ENCODE measurements at places on chromosomes 3 and 15.

- DNase-seq = peak; percentile 13
These were observed 179.3 kb upstream of the CHRM5 start for GRCh38 chr15:33788906-33789540.

- no peak for DNase-seq
These were observed 394.7 kb upstream of the CBLB start for GRCh38 chr3:106263546-106263945.

DNA sequence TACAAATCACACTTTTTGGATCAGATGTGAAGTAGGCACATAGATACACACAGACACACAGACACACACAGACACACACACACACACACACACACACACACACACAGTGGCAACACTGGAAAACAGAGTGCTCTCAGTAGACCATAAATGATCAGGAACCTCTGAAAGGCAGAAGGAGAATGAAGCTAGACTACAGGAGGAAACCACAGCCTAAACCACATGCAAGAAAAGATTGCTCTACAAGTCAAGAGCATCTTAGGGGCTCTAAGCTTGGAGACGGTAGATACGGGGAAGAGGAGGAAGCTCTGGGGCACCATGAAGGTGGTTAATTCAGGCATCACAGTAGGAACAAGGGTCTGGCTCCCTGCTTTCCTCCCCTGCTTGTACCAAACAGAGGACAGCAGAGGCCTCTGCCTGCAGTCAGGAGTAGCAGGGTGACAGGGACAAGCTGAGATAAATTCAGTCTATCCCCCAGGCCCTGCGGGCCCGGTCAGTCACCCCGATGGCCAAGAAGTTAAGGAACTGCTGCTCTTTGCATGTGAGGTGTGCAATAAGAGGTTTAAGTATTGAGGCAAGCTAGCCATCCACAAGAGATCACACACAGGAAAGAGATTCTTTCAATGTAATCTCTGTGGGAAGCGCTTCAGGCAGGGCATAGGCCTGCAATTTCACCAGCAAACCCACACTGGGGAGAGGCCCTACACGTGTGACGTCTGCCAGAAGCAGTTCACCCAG, 23.5 kb upstream of the ARPIN start:
- DNase-seq = no peak

GRCh38 chr3:156602424-156602823, 47.5 kb upstream of the SSR3 start:
- no peak for DNase-seq

- DNase-seq = peak; percentile 1
These were observed 34.0 kb upstream of the CCK start for GRCh38 chr3:42300013-42300412.

GRCh38 chr15:87620393-87620792, 636.1 kb downstream of the NTRK3 start:
- DNase-seq = no peak

DNA sequence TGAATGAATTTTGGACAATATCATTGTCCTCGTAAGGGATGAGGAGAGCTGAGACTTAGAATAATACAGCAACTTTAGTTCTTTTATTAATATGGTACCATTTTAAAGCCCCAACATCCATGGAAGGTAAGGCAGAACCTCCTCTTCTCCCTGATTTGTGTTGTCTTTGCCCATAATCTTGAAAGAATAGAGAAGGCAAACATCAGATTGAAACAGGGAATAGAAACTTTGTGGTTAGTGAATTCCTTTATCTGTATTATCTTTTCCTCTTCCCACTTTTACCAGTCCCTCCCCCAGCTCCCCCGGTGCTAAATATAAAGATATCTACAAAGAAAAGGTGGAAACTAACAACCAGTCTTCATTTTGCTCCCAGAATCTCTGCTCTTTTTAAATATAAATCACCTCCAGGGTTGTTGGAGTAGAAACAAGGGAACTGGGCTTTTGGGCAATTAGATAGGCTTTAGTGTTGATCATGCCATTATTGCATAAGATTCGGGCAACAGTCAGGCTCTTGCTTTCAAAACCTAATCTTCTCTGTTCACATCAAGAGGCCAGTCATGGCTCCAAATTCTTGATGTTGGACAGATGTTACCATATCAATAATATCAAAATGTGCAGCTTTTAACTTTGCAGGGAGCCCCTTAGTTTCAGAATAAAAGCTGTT, 32.5 kb downstream of the ITPR1 start:
- no peak for DNase-seq

GRCh38 chr3:196351541-196351940, 13.4 kb upstream of the TM4SF19 start:
- DNase-seq = no peak

DNA sequence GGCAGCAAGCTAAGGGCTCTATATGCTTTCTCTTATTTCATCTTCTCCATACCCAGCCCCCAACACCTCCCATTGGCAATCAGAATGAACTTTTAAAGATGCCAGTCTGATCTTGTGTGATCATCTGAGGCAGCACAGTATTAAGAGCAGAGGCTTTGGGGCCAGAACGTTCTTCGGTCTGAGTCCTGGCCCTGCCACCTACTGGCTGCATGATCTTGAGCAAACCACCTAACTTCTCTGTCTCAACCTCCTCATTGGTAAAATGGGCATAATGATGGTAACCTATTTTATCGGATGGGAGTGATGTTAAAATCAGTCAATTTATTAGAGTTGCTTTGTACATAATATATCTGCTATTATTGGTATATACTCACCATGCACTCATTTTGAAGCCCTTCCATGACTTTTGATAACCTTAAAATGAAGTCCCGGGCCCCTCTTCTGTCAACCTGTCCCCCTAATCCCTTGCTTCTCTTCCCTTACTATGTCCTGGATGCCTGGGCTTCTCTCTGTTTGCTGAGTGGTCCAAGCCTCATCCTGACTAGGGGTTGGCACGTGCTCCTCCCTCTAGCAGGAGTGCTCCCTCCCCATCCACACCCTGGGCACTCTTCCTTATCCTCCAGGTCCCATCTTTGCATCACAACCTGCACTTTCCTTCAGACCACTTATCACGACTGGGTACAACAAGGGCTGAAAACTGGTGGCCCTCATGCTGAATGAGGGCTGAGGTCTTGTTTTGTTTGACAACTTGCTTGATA, 6.3 kb downstream of the EFCAB12 start:
- no peak for DNase-seq

DNA sequence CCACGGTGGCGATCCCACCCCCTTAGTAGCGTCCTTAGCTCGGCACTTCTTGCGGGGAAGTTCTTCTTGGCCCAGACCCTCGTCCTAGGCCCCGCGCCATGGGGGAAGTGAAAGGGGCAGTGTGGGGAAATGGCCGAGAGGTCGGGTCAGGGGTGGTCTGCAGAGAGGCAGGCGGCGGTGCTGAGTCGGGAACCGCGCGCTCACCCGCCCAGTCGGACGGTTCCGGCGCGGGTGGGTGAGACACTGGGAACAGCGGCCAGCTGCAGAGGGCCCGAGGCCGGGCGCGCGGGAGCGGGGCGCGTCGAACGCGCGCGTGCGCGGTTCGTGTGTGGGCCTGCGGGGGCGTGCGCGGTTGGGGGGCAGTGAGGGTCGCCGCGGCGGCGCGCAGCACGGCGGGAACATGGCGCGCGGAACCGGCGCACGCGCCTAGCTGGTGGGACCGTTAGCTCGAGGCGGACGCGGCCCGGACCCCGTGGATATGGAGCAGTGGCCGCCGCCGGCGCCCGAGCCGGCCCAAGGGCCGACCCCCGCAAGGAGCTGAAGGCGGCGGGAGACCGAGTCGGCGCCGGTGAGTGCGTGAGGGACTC, 246.9 kb downstream of the GOLGA6L6 start:
- DNase-seq = no peak

DNA sequence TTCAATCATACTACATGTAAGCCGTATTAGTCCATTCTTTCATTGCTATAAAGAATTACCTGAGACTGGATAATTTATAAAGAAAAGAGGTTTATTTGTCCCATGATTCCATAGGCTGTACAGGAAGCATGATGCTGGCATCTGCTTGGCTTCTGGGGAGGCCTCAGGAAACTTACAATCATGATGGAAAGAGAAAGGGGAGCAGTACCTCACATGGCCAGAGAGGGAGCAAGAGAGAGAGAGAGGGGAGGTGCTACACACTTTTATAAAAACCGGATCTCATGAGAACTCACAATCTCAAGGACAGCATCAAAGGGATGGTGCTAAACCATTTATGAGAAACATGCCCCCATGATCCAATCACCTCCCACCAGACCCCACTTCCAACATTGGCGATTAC, 14.3 kb upstream of the CLASP2 start:
- no peak for DNase-seq

DNA sequence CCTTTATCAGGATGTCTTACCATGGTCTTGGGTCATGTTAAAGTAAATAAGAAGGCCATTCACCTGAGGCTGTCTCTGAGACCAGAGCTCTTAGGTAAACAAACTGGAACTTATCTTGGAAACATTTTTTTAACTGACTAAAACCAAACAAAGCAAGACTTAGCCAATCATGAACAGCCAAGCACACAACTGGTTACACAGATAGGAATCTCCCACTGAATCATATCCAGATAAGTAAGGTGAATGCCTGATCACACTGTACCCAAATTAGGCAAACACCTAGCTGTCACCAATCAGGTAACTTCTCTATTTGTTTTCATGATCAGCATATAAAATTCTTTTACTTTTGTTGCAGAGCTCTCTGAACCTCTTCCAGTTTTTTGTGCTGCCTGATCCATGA, 205.4 kb downstream of the CNTN3 start:
- DNase-seq = no peak

GRCh38 chr3:31770822-31771326, 210.2 kb downstream of the OSBPL10 start:
- DNase-seq = no peak

- no peak for DNase-seq
These were observed 37.6 kb downstream of the SPTSSB start for GRCh38 chr3:161333696-161334095.

DNA sequence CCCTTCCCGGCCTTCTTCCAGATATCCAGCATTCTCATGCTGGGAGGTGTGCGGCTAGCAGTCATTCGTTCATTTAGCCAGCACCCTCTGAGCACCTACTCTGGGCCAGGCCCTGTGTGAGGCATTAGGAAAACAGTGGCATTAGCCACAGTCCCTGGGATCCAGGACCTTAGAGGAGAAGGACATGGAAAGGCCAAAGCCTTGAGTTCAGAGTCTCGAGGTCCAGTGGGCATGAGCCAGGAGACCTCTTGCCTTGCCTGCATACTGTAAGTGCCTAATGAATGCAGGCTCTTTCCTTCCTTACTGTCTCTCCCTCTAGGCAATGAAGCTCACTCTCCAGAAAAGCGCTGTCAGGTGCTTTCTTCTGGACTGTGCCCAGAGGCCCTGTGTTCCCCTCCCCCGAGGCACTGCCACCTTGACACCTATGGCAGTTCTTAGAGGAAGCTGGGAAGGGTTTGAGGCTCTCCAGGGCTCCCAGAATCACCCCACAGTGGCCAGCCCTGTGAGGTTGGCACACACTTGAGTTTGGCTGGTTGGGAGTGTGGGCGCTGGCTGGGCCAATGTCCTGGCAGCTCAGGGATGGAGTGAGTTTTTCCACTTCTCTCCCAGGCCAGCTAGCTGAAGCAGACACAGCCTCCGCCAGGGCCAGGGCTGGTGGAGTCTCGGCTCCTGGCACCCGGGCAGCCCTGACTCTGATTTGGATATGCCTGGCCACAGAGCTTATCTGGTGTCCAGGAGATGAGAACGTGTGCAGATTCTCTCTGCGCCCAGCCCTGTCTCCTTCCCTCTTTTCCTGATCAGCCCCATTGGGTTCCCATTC, 5.4 kb downstream of the CORO2B start:
- DNase-seq = no peak

- peak; percentile 1 for DNase-seq
These were observed 25.6 kb upstream of the NLGN1 start for GRCh38 chr3:173371848-173372487.

GRCh38 chr3:155629556-155629955, 115.3 kb downstream of the PLCH1 start:
- DNase-seq = no peak

GRCh38 chr15:76342058-76342381, 5.4 kb downstream of the ISL2 start:
- no peak for DNase-seq

DNA sequence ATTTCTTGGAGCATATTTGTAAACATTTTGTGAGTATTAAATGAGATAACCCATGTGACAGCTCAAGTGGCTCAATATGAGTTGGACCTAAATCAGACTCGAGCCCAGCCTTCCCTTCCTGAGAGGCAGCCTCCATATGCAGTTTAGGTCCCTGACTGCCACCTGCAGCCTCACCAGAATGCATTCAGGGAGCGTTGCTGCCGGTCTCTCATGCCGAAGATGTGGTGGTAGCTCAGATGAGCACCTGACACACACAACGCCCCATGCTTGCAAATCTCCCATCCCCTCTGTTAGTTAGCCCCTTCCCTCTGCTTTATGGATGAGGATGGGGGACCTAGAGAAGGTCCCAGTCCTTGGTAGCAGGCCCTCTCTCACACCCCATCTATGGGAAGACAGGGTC, 9.2 kb downstream of the ST6GAL1 start:
- DNase-seq = no peak

- DNase-seq = no peak
These were observed 108.9 kb upstream of the TSC22D2 start for GRCh38 chr3:150299201-150299600.

GRCh38 chr3:179551349-179552105, 11.2 kb upstream of the ACTL6A start:
- no peak for DNase-seq

DNA sequence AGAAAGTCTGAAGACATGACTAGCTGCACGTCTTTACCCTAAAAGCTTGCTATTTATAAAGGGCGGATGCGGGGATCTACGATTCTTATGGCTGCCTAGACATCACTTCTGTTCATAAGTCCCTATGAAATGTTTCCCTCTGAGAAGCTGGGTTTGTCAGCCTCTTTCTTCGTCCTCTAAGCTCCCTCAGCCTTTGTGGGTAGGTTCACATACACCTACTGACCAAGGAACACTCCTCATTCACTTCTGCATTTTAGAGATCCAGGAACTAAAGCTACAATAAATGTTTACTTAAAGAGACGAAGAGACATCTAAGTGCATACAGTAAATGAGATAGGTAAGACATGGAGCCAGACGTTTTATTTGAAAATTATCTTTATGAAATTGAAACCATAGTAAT, 16.7 kb upstream of the RAMAC start:
- no peak for DNase-seq

- no peak for DNase-seq
These were observed 26.0 kb upstream of the THBS1 start for GRCh38 chr15:39554746-39555387.

- DNase-seq = no peak
These were observed 160.9 kb upstream of the GALNT15 start for GRCh38 chr3:16013568-16013967.

- DNase-seq = no peak
These were observed 38.8 kb downstream of the CPA3 start for GRCh38 chr3:148903941-148904340.

GRCh38 chr3:195162033-195162669, 108.8 kb downstream of the XXYLT1 start:
- no peak for DNase-seq

GRCh38 chr3:107370907-107371306, 6.3 kb upstream of the CCDC54 start:
- DNase-seq = no peak

DNA sequence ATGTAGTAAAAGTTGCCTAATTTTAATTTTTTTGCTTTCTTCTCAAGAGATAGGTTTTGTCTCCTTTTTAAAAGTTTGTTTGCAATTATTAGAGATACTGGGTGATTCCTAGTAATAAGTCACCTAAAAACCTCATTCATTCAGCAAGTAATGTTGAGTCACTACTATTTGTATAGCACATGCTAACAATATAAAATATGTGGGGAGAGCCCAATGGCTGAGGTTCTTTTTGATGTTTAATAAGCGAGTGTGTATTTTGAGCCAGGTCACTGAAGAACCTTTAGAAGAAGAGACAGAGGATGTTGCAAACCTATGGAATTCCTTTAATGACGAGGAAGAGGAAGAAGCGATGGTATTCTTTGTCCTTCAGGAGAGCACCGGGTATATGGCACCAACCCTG, 123.7 kb upstream of the CHRM5 start:
- DNase-seq = no peak

All from fibroblast of skin of left biceps (primary cell).